ENCODE measurements at places on chromosomes 5 and 9. TPM values are rescaled to one million over a fixed set of nuclear protein-coding genes. Genes with fewer than 3 reads are reported as not detected.

Gene CHMP5
- total RNA-seq, result 67.4 TPM

Gene ZNF608
- total RNA-seq, result 26.6 TPM

Gene NAIP
- 21.0 TPM for total RNA-seq

Gene CCDC112
- total RNA-seq, result 11.2 TPM

Gene KIAA0825
- total RNA-seq, result 2.3 TPM

Gene OTULINL
- 7.1 TPM for total RNA-seq

Gene TEX48
- total RNA-seq, result not detected

Gene TBC1D13
- total RNA-seq, result 18.9 TPM

DNA sequence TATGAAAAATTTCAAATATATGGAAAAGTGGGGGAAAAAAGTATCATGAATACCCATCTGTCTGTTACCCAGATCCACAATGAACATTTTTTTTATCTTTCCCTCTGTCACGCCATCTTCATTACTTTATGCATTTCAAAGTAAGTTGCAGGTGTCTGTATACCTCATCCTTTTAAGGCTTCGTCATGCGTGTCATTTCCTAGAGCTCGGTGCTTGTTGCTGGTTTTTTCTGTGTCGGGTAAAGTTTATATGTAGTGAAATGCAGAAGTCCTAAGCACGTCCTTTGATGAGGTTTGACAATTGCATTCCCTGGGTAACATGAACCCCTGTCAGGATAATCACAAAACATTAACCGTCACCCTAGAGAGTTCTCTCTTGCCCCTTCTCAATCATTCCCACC is 52.1 kb downstream of the DAPK1 start:
- peak; percentile 21 for DNase-seq
- no peak overlapping the region for H3K4me3 ChIP-seq
- H3K36me3 ChIP-seq, result no peaks in the 10 kb centered on the region
- H3K4me1 ChIP-seq, result peaks cover 2% of the 10 kb centered on the region
- peak overlapping the region; percentile 70 for H3K27ac ChIP-seq

DNA sequence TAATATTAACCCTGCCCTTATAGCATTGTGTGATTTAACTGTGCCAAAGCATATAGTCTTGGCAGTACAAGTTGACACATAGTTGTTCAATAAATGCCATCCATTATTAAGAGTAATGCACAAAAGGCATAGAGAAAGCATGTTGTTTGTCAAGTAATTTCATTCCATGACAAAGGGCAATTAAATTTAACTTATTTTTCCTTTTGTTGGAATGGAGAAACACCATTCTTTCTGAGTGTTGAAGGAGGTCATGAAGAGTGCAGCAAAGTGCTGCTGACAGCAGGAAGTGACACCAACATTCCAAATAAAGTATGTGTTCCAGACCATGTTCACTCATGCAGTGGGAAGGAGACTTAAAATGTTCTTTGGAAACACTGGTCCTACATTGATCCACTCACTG is 29.1 kb downstream of the ANKDD1B start:
- H3K4me1 ChIP-seq, result no peaks in the 10 kb centered on the region
- H3K4me3 ChIP-seq, result no peak overlapping the region
- DNase-seq, result no peak
- H3K36me3 ChIP-seq, result no peaks in the 10 kb centered on the region
- H3K27ac ChIP-seq, result no peak overlapping the region

GRCh38 chr5:169970339-169970738 is 10.0 kb downstream of the INSYN2B start:
- no peak overlapping the region for H3K27ac ChIP-seq
- H3K36me3 ChIP-seq, result no peaks in the 10 kb centered on the region
- no peak for DNase-seq
- H3K4me1 ChIP-seq, result peaks cover 5% of the 10 kb centered on the region
- no peaks in the 10 kb centered on the region for H3K27me3 ChIP-seq

- no peaks in the 10 kb centered on the region for H3K27me3 ChIP-seq
- H3K36me3 ChIP-seq, result peaks cover 46% of the 10 kb centered on the region
- H3K4me3 ChIP-seq, result no peak overlapping the region
- DNase-seq, result no peak
- H3K27ac ChIP-seq, result no peak overlapping the region
- peaks cover 61% of the 10 kb centered on the region for H3K4me1 ChIP-seq
Observed at GRCh38 chr5:177429248-177430040, 3.0 kb downstream of the GRK6 start.

DNA sequence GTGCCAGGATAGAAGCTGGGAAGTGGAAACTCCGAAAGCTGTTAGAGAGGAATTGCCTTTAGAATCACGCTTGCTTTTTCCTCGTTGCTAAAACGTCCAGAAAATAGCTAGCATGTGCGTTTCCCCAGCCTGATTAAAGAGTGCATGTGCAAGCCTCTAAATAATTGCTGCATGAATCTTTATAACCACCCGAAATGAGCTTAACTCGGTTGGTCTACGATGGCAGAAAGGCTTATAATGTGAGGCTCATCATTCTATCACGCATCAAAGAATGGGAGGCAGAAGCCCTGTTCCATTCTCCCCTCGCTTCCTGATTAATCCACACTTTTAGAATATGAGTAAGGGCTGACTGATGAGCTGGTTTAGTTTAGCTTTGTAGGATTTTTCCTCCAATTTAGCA is 394.6 kb upstream of the WWC1 start:
- no peaks in the 10 kb centered on the region for H3K36me3 ChIP-seq
- no peaks in the 10 kb centered on the region for H3K27me3 ChIP-seq
- no peak overlapping the region for H3K4me3 ChIP-seq
- H3K27ac ChIP-seq, result no peak overlapping the region

GRCh38 chr5:80240368-80240986 is 15.4 kb downstream of the SERINC5 start:
- no peak for DNase-seq
- no peak overlapping the region for H3K27ac ChIP-seq
- peaks cover 20% of the 10 kb centered on the region for H3K4me1 ChIP-seq
- H3K4me3 ChIP-seq, result no peak overlapping the region
- no peaks in the 10 kb centered on the region for H3K36me3 ChIP-seq
- H3K27me3 ChIP-seq, result no peaks in the 10 kb centered on the region

GRCh38 chr5:82174128-82174918 is 103.8 kb downstream of the RPS23 start:
- H3K27me3 ChIP-seq, result no peaks in the 10 kb centered on the region
- no peak for DNase-seq
- peaks cover 8% of the 10 kb centered on the region for H3K4me1 ChIP-seq
- H3K27ac ChIP-seq, result no peak overlapping the region
- no peaks in the 10 kb centered on the region for H3K36me3 ChIP-seq

- no peaks in the 10 kb centered on the region for H3K4me1 ChIP-seq
- peaks cover 27% of the 10 kb centered on the region for H3K27me3 ChIP-seq
- no peak for DNase-seq
- no peaks in the 10 kb centered on the region for H3K36me3 ChIP-seq
- no peak overlapping the region for H3K27ac ChIP-seq
- H3K4me3 ChIP-seq, result no peak overlapping the region
Observed at GRCh38 chr5:167579693-167580055, 711.8 kb upstream of the WWC1 start.

DNA sequence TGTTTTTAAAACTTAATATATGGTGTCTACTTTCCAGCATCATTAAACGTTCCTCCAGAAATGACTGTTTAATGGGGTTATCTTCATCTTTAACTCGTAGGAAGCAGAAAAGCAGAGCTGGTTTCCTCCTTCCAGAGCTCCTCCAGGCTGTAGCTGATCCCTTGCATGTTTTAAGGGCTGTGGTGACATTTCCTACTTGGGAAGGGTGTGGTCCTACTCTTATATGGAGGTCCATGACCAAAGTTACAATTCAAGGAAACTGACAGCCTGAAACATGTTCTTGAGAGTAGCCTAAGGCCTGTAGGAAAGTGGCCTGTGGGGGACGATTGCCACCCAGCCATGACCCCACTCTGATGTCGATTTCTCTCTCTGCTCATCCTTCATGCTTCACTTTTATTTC is 297.1 kb downstream of the GADD45G start:
- DNase-seq, result peak; percentile 21
- no peaks in the 10 kb centered on the region for H3K27me3 ChIP-seq
- H3K4me1 ChIP-seq, result peaks cover 15% of the 10 kb centered on the region
- H3K4me3 ChIP-seq, result no peak overlapping the region

GRCh38 chr9:126984969-126985368 is 70.4 kb downstream of the RALGPS1 start:
- no peak overlapping the region for H3K4me3 ChIP-seq
- no peaks in the 10 kb centered on the region for H3K36me3 ChIP-seq
- no peak for DNase-seq
- peaks cover 14% of the 10 kb centered on the region for H3K4me1 ChIP-seq
- H3K27me3 ChIP-seq, result no peaks in the 10 kb centered on the region

DNA sequence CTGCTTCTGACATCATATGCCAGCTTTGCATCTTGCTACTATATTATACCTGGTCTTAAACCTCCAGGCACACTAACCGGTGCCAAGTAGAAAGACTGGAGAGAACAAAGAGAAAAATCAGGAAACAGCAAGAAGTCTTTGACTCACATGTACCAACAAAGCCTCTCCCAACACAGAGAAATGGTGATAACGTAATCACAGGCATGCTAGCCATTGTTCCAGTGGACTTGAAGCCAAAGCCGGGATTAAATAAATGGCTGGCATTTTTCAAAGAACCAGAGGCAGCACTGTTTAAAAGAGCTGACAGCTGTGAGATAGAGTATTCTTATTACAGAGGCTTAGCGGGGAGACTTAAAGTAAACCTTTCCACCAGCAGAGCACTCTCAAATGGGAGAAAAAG is 148.4 kb upstream of the NFIL3 start:
- H3K36me3 ChIP-seq, result no peaks in the 10 kb centered on the region
- peaks cover 17% of the 10 kb centered on the region for H3K4me1 ChIP-seq
- DNase-seq, result peak; percentile 45
- peak overlapping the region; percentile 11 for H3K27ac ChIP-seq
- no peaks in the 10 kb centered on the region for H3K27me3 ChIP-seq

DNA sequence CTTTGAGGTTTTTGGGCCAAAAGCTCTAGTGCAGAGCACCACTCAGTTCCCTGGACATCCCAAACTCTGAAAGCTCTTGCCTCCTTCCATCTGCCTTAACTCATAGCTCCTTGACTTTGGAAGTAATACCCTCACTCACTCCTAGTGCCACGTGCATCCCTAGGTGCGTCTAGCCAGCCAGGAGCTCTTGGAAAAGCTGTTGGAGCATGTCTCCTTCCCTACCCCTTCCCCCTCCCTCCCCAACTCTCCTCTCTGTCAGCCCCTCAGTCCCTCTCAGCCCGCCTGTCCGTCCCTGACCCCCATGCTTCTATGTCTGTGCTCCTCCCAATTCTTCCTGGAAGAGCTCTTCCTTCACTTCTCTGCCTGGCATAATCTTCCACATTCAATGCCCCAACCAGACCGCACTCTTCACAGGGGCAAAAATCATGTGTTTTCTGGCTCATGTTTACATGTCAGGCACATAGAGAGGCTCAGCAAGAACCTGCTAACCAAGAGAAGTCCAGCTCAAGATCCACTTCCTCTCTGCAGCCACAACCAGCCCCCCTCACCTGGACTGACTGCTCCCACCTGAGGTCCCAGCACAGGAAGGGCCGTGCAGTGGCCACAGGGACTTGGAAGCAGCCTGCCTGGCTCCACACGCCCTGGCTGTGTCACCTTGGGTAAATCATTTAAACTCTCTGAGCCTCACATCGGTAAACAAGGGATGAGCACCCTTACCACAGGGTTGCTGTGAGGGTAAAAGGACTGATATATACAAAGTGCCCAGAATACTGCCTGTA is 58.4 kb downstream of the WHRN start:
- no peaks in the 10 kb centered on the region for H3K27me3 ChIP-seq
- H3K36me3 ChIP-seq, result no peaks in the 10 kb centered on the region
- peaks cover under 1% of the 10 kb centered on the region for H3K4me1 ChIP-seq
- H3K27ac ChIP-seq, result no peak overlapping the region
- no peak overlapping the region for H3K4me3 ChIP-seq

- DNase-seq, result no peak
- peaks cover 24% of the 10 kb centered on the region for H3K4me1 ChIP-seq
- H3K27me3 ChIP-seq, result peaks cover 6% of the 10 kb centered on the region
- H3K27ac ChIP-seq, result peak overlapping the region; percentile 58
Observed at GRCh38 chr5:120465436-120465961, 1.4 kb downstream of the PRR16 start.

GRCh38 chr5:160923936-160924710 is 72.1 kb upstream of the ATP10B start:
- H3K36me3 ChIP-seq, result no peaks in the 10 kb centered on the region
- no peak overlapping the region for H3K4me3 ChIP-seq
- H3K27ac ChIP-seq, result no peak overlapping the region

DNA sequence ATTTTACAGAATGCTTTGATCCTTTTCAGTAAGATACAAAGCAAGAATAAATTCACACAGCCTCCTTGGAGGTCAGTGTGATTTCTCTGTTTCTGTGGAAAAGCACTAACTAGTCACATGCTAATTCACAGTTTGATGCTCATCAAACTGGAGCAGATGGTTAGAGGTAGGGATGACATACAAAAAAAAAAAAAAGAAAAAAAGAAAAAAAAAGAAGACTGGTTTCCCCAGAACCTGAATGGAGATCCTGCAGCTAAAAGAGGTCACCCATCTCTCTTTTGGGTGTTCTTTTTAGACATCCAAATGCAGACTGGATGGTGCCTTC is 123.7 kb upstream of the ANKRD55 start:
- DNase-seq, result no peak
- H3K4me1 ChIP-seq, result peaks cover 22% of the 10 kb centered on the region
- no peak overlapping the region for H3K4me3 ChIP-seq
- no peak overlapping the region for H3K27ac ChIP-seq

GRCh38 chr9:132541870-132542830 is 40.3 kb upstream of the BARHL1 start:
- H3K36me3 ChIP-seq, result no peaks in the 10 kb centered on the region
- H3K27ac ChIP-seq, result no peak overlapping the region
- no peak for DNase-seq
- peaks cover 64% of the 10 kb centered on the region for H3K27me3 ChIP-seq

GRCh38 chr5:131224387-131225201 is 39.3 kb upstream of the CDC42SE2 start:
- H3K36me3 ChIP-seq, result no peaks in the 10 kb centered on the region
- DNase-seq, result no peak

GRCh38 chr5:154176181-154176580 is 14.4 kb upstream of the GALNT10 start:
- DNase-seq, result no peak
- no peak overlapping the region for H3K4me3 ChIP-seq
- H3K36me3 ChIP-seq, result no peaks in the 10 kb centered on the region
- H3K4me1 ChIP-seq, result peaks cover 2% of the 10 kb centered on the region
- no peaks in the 10 kb centered on the region for H3K27me3 ChIP-seq

GRCh38 chr5:81639556-81639955 is 111.3 kb downstream of the SSBP2 start:
- no peak overlapping the region for H3K4me3 ChIP-seq
- H3K36me3 ChIP-seq, result no peaks in the 10 kb centered on the region
- H3K27ac ChIP-seq, result no peak overlapping the region
- DNase-seq, result no peak
- peaks cover 17% of the 10 kb centered on the region for H3K4me1 ChIP-seq

DNA sequence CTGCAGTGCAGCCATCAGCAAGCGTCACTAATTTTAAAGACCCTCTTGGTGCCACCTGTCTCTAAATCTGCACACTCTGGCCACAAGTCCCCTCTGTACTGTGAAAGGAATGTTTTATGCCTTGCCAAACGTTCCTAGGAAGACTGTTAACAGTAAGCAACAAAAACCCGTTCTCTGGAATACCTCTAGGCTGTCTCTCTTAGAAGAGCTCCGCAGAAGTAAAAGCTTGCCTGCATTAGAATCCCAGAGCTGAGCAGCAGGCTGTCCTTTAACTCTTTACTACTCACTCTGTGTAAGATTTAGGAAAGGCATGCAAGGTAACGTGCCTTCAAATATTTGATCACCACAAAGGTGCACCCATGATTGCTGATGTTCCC is 53.9 kb upstream of the C9orf72 start:
- no peak for DNase-seq
- H3K27ac ChIP-seq, result no peak overlapping the region
- no peaks in the 10 kb centered on the region for H3K36me3 ChIP-seq
- no peak overlapping the region for H3K4me3 ChIP-seq
- no peaks in the 10 kb centered on the region for H3K4me1 ChIP-seq
- H3K27me3 ChIP-seq, result no peaks in the 10 kb centered on the region

GRCh38 chr9:108708448-108708847 is 147.3 kb downstream of the ACTL7B start:
- DNase-seq, result no peak
- H3K27ac ChIP-seq, result no peak overlapping the region
- no peaks in the 10 kb centered on the region for H3K36me3 ChIP-seq
- H3K4me3 ChIP-seq, result no peak overlapping the region
- peaks cover 13% of the 10 kb centered on the region for H3K4me1 ChIP-seq
